ENCODE measurements at places on chromosomes 3 and 15.

DNA sequence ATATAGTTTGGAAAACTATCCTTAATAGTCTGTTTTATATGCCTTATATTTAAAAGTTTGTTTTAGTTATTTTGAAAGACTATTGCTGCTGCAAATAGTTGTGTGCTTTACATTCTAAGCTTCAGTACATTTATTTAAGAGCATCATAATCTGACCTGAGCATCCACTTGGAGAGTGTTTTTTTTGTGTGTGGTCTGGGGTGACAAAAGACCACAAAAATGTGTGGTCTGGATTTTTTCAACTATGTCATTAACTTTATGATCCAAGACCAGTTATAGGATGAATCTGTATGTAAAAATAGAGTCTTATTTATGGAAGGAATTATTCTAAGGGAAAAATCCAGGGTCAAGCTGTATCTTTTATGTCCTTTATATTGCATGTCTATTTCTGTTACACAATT lies 77.4 kb downstream of the SLTM start:
- DNase-seq = no peak

- DNase-seq = no peak
Observed at GRCh38 chr15:28922707-28923012, 36.9 kb downstream of the APBA2 start.

DNA sequence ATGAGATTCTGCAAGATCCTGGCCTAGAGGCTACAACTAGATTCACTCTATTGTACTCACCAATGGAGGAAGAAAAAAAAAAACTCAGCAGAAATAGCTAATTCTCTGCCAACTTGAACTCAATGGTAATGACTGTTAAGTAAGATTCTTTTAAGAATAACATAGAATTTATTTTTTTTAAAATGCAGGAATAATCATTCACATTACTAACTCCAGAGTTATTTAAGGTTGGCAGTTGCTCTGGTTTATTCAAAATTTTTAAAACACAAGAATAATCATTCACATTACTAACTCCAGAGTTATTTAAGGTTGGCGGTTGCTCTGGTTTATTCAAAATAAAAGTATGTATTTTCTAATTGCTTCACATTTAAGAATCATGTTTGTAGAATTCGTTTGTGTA lies 1071.9 kb downstream of the IGSF11 start:
- DNase-seq = no peak

DNA sequence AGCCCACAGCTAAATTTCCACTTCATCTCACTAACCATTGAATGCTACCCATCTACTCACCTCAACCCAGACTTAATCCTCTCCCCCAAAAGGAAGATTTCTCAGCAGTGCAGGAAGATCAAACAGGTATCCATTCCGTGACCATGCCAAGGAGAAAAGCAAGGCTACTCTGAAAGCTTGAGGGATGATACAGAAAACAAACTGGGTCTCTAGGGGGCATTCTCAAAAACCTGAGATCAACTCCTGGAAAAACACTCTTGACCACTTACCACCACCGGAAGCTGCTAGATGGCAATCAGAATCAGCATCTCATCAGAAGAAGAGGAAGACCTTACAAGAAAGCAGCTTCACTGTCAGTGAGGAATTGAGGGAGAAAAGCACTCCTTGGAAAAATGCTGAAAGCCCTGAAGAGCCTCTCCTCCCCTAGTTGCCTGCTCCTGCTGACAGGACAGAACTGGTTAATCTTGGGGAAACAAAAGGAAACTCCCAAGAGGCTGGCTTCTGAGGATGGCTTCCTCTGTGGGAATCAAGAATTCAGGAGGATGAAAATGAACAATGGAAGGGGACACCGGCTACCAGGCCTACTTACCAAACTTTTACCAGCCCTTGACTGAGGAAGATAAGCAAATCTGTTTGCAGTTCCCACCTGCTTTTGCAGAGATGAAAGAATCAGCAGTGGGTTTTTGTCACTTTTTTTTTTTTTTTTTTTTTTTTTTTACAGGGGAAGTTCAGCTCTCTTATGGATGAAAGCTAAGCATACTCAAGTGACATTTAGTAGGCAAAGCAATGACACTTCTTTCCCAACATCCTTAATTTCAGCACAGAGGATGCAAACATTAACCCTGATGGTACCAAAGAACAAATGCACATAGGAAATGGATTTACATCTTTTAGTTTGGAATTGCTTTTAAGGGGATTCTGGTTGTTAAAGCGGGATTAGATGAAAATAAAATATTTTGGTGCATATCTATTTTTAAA lies at the start of gene ATP8B4:
ATP8B4 (minus strand) TSS at position 171 of the 978 bp plus-strand sequence. CDS start 12,267 bp downstream, outside the sequence.
- no peak for DNase-seq

GRCh38 chr3:128194843-128195242 lies 41.6 kb downstream of the EEFSEC start:
- no peak for DNase-seq

- DNase-seq = no peak
Observed at GRCh38 chr3:18010001-18010400, 267.6 kb upstream of the TBC1D5 start.

DNA sequence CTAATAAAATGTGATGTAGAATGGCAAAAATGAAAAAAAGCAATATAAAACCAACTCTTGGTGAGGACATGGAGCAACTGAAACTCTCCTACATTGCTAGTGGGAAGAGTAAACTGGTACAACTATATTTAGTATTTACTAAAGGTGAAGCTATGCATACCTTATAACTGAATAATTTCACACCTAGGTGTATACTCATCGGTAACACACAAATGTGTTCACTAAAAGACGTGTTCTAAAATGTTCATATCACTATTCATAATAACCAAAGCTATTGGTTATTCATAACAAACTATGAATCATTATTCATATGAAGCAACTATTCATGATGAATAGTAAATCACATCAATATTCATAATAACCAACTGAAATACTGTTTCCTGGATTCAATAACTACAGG lies 1030.3 kb downstream of the ROBO2 start:
- DNase-seq = no peak

DNA sequence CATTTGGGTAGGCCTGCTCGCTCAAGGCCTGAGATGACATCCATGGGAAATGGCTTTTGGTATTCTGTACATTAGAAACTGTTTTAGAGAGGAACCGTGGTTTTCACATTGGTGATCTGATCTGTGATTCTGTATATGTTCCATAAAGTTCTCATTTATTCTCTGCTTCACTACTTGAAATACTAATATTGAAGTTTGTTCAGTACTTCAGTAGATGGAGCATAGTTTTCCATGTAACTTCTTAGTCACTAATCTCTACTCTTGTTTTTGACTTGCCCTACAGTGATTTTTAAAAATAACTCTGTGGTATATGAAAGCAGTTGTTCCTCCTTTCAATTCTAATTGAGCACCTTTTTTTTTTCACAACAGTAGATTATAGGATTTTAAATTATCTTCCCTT lies 66.5 kb downstream of the MBNL1 start:
- DNase-seq = no peak

DNA sequence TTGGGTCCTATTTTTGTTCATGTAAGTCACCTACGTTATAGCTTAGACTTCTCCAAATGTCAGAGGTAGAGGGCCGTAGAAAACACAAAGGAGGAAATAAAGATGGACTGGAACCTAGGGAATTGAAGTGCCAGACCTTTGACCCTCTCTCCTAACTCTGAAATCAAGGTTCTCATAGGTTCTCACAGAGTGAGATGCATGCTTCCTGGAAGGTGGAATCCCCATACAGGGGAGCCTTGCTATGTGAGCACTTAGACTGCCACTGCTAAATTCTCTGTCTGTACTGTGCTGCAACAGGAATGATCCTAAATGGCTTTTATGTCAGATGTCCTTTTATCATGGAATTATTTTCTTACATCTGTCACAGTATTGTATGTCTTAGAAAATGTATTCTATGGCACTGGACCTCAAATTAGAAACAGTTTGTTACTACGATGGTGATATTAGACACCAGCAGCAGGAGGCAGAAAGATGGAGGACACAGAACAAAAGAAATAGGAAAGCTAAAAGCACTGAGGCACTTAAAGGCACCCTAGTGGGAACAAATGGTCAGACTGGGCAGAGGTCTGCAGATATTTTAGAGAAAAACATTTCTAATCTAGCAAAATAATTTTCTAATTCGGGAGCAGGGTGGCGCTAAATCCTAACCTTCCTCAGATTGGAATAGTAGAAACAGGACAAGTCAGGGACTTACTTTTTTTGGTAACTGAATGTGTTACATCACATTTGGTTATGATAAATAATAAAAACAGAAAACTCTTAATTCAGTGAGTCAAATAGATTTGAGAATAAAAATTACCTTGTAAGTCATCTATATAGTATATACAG lies 60.2 kb upstream of the CDAN1 start:
- DNase-seq = no peak

DNA sequence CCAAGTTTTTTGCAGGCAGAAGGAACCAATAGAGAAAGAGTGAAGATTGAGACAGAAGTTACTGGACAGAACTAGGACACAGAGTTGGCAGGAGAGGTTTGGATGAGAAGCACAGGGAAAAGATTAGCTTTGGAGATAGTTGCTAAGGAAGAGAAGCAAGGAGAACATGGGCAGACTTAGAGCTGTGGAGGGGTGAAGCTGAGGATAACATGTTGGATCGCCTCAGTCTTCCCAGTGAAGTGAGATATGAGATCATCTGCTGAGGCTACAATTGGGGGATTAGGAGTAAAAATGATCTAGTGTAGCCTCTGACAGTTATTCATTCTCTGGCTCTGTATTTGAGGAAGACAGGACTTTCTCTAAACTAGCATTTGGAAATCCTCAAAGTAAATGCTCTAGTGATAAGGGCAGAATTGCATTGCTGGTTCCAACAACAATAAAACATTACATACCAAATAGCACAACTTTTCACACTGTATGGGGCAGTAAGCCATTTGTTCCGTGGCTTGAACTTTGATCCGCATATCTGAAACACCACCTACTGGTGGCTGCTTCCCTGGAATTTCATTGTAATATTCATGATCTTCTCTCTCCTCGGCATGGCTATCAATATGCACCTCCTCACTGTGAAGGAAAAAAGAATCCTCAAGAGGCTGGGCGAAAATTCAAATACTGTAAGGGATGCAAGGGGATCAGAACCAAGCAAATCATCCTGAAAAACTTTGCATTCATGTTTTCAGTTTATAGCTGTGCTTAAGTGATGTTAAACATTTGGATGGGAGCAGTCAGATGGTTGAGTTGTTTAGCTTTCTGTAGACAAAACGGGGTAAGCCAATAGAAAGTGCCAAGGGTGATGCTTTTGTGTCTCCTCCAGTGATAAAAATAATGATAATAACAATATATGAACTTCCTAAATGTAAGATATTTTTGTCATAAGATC lies 22.2 kb upstream of the EID1 start:
- DNase-seq = no peak

DNA sequence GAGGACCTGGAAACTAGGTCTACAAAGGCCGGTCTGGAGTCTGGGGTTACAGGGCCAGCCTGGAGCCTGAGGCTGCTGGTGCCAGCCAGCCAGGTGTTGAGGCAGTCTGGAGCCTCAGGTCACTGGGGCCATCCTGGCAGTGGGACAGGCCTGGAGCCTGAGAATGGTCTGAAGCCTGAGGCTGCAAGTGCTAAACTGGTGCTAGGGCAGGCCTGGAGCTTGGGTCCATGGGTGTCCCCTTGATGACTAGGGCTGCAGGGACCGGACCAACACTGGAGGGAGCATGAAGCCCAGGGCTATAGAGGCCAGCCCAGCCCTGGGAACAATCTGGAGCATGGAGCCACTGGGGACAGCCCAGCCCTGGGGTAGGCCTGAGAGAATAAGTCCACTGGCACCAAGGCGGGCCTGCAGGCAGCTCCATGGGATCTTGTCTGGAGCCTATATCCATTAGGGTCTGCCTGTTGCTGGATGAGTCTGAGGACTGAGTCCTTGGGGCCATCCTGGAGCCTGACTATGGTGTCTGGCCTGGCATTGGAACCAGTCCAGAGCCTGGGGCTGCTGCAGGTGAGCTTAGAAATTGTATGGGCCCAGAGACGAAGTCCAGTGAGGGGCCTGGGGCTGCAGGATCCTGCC lies 101.9 kb downstream of the GLDN start:
- DNase-seq = no peak

DNA sequence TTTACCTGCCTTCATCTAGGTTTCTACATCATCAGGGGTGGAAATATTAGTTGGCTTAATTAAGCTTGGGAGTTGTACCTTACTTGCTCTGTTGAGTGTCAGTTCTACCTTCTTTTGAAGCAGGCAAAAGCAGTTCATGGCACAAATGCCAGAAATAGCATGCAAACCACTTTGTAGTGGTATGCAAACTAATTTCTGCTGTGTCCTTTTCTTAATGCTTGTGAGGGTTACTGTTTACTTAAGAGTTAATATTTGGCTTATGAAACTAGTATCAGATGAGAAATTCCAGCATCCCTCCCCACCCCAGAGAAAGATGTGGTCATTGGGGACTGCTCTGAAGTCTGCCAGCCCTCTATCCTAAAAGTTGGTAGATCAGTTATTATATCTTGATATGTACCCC lies 7.1 kb downstream of the ATP2C1 start:
- DNase-seq = no peak

- DNase-seq = no peak
Observed at GRCh38 chr15:77029166-77030047, 34.5 kb downstream of the PSTPIP1 start.

GRCh38 chr15:59194639-59195325 lies 11.9 kb upstream of the LDHAL6B start:
- no peak for DNase-seq

DNA sequence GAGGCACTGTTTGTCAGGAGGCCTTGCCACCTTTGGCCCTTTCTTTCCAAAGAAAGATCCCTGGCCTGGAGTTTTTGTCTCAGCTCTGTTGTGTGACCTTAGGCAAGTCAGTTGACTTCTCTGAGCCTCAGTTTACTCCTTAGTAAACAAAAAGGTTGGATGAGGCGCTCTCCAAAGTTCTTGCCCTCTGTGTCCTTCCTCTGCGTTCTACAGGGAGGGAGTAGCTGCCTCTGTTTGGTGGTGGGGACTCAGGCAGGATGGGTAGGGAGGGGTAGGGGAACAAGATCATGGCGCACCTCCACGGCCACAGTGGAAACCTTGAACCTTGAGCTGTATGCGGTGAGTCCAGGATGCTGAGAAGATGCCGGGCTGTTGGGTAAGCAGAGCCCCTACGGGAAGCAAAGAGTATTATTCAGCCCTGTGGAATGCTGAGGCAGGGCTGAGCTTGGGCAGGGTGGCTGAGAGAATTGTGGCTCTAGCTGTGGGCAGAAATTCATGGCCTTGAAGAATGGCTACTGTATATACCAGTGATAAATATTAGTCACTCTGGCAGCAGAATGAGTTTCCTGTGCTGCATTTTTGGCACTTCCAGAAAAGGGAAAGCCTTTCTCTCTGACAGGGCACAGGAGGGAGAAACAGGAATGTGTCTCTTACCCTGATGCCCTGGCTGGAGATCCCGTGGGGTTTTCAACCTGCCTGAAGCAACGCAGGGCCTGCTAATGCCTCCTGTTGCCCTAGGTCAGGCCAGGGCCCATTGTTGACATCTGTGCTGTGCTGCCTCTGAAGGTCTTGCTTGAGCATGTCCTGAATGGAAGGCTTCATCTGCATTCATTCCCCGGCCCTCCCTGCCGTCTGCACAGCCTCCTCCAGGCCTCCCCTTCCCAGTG lies 39.9 kb downstream of the SMAD3 start:
- DNase-seq = no peak

DNA sequence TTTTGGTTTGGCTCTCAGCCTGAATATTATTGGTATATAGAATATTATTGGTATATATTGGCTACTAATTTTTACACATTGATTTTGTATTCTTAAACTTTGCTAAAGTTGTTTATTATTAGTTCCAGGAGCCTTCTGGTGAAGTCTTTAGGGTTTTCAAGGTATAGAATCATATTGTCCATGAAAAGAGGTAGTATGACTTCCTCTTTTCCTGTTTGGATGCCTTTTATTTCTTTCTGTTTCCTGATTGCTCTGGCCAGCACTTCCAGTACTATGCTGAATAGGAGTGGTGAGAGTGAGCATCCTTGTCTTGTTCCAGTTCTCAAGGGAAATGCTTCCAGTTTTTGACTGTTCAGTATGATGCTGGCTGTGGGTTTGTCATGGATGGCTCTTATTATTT lies 107.3 kb upstream of the LIPC start:
- DNase-seq = no peak
